ENCODE measurements at places on chromosomes 7 and 10.

- no peak for DNase-seq
These were observed 94.6 kb downstream of the PPP1R9A start for GRCh38 chr7:95001815-95002561.

- no peak for DNase-seq
These were observed 141.8 kb downstream of the DIP2C start for GRCh38 chr10:547591-548081.

DNA sequence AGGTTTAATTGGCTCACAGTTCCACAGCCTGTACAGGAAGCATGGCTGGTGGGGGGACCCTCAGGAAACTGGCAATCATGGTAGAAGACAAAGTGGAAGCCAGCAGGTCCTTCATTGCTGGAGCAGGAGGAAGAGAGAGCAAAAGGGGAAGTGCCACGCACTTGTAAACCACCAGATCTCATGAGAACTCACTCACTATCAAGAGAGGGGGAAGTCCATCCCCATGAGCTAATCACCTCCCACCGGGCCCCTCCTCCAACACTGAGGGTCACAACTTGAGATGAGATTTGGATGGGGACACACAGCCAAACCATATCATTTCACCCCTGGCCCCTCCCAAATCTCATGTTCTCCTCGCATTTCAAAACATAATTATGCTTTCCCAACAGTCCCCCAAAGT, 171.9 kb upstream of the CACNA2D1 start:
- no peak for DNase-seq

DNA sequence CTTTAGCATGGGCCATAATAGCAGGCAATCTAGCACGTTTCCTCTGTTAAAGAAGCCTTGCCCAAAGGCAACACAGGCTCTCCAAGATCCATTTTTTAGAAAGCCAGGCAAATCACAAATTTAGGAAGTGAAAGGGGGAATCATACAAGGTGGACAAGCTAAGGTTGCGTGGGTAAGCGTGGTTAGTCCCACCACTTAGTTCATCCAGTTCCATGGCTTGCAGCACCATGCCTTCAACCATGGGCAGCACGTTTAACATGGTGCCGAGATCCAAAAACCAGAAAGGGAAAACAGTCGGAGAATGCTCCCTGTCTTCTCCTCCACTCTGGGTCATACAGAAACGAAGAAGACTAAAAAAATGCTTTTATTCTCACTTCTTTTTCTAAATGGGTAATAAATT, 234.4 kb upstream of the IMMP2L start:
- no peak for DNase-seq

GRCh38 chr10:122078326-122078725, 89.4 kb downstream of the TACC2 start:
- no peak for DNase-seq

- DNase-seq, result no peak
These were observed 102.3 kb upstream of the ARHGAP21 start for GRCh38 chr10:24826009-24826408.

GRCh38 chr10:126910798-126911197, 5.6 kb downstream of the DOCK1 start:
- DNase-seq, result no peak

DNA sequence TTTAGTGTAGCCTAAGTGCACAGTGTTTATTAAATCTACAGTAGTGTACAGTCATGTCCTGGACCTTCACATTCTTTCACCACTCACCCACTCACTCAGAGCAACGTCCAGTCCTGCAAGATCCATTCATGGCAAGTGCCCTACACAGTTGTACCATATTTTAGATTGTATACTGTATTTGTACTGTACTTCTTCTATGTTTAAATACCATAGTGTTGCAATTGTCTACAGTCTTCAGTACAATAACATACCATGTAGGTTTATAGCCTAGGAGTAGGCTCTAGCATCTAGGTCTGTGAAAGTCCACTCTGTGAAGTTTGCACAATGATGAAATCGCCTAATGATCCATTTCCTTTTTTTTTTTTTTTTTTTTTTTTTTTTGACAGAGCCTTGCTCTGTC, 12.0 kb downstream of the EEPD1 start:
- no peak for DNase-seq

GRCh38 chr10:17655567-17656146, 11.7 kb downstream of the STAM start:
- no peak for DNase-seq

GRCh38 chr7:148319316-148319808, 271.2 kb upstream of the C7orf33 start:
- DNase-seq, result no peak

DNA sequence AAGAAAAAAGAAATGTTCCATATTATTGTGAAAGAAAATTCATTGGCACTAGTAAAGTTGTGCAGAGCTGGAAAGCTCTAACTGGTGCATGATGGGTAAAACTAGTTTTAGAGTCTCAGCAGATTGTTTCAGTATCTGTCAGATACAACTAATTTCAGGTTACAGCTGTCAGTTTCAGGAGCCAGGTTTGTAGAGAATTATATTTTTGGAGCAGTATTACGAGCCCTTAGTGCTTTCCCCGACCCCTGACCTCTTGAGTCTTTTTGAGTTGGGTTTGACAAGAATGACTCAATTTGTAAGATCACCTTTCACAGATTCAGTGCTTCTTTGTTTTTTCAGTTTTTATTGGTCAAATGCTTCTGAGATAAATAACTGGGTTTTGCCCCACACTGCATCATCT, 366.4 kb upstream of the PLXDC2 start:
- no peak for DNase-seq

DNA sequence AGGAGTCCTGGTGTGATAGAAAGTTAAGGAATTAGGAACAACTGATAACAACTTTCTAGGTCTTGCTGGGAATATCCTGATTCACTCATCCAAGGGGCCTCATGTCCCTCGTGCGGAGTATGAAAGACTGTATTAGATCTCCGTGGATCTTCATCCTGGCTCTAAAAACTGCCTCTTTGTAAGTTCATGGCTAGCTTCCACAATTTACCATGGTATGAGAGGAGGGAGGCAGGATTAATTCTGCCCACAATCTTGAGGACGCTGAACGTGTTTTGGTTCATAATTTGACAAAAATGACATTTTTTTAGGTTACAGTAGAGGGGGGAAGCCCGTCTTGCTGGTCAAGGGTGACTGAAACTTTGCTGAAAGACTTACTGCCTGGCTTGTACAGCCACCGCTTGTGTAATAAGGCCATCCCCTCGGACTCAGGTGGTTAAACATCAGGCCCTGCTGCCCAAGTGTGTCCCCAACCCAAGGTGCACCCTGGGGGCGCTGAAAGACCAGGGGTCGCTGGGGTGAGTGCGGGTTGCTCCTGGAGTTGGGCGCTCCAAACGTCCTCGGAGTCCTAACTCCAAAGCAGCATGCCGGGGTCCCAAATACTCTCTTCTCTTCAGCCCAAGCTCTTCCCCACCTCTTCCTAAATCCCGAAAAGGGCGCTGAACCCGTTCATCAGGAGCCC, 733 bp downstream of the HIBADH start:
- peak; percentile 18 for DNase-seq

- no peak for DNase-seq
These were observed 84.5 kb downstream of the FZD1 start for GRCh38 chr7:91348711-91349110.

- DNase-seq, result no peak
These were observed 6.3 kb downstream of the CFAP69 start for GRCh38 chr7:90251304-90251635.

GRCh38 chr7:137694405-137694804, 152.4 kb downstream of the DGKI start:
- no peak for DNase-seq

- DNase-seq, result no peak
These were observed 4.6 kb upstream of the TWIST1 start for GRCh38 chr7:19121977-19122588.

DNA sequence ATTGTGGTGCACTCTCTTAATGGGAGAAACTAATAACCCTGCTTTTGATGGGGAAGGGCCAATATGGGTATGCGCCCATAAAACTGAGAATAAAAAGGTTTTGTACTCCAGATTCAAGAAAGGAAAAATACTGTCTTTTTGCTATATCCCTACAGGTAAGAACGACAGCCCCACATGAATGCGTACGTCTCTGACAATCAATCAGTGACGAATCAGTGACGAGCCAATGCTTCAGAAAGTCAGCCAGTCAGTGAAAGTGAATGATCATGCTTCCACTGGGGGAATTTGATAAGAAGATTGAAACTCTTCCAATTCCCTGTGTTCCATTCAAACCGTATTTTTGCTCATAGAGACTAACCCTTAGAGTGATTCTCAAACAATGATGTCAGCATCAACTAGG, 26.3 kb downstream of the ARL5B start:
- no peak for DNase-seq

GRCh38 chr10:94683214-94684054, at the start of gene CYP2C18:
TSS of gene CYP2C18 (plus strand) at chr10:94683729. CDS start at chr10:94683820, 91 bp downstream.
- no peak for DNase-seq

GRCh38 chr7:35537067-35538023, 157.6 kb downstream of the HERPUD2 start:
- peak; percentile 68 for DNase-seq

DNA sequence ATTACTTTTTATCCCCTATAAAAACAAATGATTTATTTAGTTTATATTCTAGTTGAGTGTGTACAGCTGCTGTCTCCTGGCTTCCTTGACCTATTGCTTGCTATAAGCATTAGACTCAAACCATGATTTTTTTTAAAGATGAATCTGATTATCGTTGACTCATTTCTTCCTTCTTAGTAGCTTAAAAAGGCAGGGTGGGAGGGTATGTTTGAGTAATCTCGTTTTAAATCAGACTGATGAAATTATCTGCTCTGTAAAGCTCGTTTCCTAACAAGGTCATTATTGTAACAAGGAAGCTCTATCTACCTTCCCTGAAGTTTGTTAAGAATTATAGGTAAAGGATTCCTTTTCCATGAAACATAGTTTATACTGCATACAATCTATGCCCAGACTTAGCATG, 276.3 kb upstream of the KCND2 start:
- no peak for DNase-seq

- no peak for DNase-seq
These were observed 39.0 kb downstream of the SVIL start for GRCh38 chr10:29595636-29596225.

DNA sequence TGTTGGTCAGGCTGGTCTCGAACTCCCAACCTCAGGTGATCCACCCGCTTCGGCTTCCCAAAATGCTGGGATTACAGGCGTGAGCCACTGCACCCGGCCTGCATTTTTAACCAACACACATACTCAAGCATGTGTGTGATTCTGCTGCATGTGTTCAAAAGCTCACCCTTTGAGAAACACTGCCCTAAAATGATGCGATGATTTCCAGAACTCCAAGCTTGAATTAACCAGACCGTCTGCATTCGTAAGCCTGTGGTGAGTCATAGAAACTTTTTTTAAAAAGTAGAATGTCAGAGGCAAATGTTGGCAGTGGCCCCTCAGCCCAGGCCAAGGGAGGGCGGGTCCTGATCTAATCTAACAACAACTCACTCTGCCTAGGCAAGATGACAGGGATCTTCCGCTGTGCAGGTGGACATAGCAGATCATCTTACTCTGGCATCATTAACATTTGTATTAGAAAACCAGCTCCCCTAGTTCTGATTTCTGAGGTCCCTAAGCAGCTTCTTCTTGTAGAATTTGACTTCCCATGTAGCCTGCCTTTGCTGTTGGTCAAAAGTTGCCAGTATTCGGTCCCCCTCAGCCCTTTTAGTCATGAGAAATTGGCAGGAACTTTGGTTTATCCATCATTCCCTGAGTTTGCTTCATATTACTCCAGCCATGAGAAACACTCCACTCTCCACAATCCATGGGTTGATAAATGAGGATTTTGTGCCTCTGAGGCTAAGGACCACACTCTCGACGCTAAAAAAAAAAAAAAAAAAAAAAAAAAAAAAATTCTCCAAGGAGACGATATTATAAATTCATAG, 190.4 kb downstream of the SKIDA1 start:
- DNase-seq, result no peak
